Brain microvascular endothelial cell (primary cell): ENCODE measurements at places on chromosomes 7 and 10.

DNA sequence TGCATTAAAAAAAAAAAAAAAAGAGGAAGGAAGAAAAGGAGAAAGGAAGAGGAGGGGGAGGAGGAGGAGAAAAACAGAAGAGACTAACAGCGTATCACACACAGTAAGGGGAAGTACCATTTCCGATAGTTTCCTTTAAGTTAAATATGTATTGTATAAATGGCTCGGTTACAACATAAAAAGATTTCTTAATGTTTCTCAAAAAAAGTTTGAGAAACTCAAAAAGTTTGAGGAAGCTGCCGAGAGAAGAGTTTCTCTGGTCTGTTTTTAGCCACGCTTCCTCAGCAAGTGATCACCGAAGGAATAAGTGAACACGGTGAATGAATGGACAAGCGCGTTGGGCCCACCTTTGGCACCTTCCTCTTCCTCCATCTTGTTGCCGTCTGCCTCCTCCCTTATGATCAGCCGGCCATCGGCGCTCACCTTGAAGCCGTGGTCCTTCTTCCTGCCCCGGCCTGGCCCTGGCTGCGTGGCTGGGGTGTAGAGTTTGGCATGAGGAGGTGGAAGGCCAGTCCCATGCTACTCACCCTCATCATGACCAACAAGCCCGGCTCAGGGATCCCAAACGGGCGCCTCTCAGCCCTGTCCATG is 31.3 kb upstream of the FRAT2 start:
- no peak for DNase-seq

- no peak for DNase-seq
These were observed 454.8 kb downstream of the KCNMA1 start for GRCh38 chr10:77182803-77183202.

DNA sequence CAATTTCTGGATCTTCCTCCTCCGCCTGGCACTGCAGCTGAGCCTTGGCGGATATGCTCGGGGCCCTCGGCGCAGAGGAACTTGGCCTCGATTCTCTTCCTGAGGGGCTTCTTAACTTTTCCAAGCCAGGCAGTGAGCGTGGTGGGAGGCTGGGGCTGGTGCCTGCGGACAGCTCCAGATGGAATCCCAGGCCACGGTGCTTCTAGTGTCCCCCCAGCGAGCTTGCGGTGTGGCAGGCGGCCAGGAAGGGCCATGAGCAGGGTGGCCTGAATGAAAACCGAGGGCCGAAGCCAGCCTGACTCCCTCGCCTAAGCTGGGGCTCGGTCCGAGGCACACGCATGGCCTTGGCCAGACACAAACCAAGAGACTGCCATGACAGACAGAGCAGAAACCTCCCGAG is 31.3 kb downstream of the RCC1L start:
- no peak for DNase-seq

DNA sequence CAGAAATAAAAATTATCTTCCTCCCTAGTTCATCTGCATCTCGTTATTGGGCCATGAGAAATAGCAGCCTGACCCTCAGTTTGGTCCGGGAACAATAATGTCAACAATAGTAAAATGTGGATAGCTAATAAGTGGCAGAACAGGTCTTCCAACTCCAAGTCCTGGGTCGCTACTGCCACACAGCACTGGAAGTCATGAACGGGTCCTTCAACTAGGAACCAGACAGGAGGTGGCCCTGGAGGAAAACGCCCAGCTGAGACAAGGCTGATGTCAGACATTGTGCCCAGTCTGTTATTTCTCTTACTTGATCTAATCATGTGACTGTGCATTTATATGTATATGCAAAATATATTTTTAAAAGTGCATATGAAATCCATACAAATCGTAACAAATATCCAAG is 51.8 kb downstream of the PYROXD2 start:
- no peak for DNase-seq

GRCh38 chr10:4763513-4763912 is 62.5 kb upstream of the AKR1E2 start:
- DNase-seq: no peak

- DNase-seq: no peak
These were observed 5.7 kb upstream of the PON2 start for GRCh38 chr7:95440394-95441038.

DNA sequence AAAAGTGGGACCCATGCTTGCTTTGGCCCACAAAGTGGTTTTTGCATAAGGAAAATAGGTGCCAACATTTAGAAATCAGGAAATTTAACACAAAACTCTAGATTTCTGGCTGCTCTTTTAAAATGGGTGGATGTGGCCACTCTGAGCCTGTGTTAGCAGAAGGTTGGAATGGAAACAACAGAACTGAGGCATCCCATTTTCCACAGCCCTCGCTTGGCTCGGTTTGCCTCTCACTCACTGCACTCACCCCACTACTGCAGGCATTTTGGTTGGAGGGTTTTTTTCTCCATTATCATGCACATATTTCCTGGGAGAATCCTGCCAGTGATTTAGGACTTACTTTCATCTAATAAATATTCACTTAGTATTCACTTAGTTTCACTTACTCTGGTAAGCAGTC is 178.9 kb downstream of the BICC1 start:
- DNase-seq: no peak
